ENCODE measurements at places on chromosomes 7 and 10. TPM values are rescaled to one million over a fixed set of nuclear protein-coding genes. Genes with fewer than 3 reads are reported as not detected.

HOXA9 gene
- 1.2 TPM for total RNA-seq

SFRP5 gene
- total RNA-seq, result 3.0 TPM

DNA sequence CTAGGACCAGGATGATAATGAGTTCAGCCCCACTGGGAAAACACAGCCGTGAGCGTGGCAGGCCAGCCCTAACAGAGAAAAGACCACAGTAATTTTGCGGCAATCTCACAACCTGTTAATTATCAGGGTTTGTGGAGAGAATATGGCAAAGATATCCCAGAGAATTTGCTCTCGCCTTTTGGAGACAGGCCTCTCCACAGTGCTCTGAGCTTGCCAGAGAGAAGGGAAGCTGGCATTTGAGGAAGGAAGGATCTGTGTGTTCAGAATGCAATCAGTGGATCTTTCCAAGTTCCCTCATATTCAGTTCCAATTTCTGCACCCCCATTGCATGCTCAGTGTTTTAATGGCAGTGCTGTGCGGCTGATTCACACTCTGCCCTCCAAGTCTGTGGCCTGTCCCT is 60.2 kb downstream of the PLPP4 start:
- DNase-seq, result no peak
- no peaks in the 10 kb centered on the region for H3K27me3 ChIP-seq
- no peak overlapping the region for H3K4me3 ChIP-seq
- H3K36me3 ChIP-seq, result no peaks in the 10 kb centered on the region
- H3K27ac ChIP-seq, result no peak overlapping the region

- no peak overlapping the region for H3K4me3 ChIP-seq
- DNase-seq, result peak; percentile 76
- H3K36me3 ChIP-seq, result no peaks in the 10 kb centered on the region
- H3K4me1 ChIP-seq, result peaks cover 40% of the 10 kb centered on the region
Observed at GRCh38 chr10:102227050-102227449, 951 bp downstream of the ELOVL3 start.

DNA sequence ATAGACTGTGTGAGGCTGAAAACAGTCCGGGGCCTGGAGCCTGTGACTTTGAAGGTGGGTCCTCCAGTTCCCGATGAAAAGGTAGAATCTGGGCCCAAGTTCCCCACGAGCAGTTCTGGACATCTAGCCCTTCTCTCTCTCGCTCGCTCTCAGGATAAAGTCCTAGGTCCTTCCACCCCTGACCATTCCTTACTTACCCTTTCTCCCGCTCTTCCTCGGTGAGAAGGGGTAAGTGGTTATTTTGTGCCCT is 713 bp downstream of the IMMP2L start:
- H3K4me3 ChIP-seq, result peak overlapping the region; percentile 82
- no peaks in the 10 kb centered on the region for H3K27me3 ChIP-seq
- no peaks in the 10 kb centered on the region for H3K36me3 ChIP-seq
- peak overlapping the region; percentile 88 for H3K27ac ChIP-seq
- DNase-seq, result no peak
- H3K4me1 ChIP-seq, result peaks cover 20% of the 10 kb centered on the region

DNA sequence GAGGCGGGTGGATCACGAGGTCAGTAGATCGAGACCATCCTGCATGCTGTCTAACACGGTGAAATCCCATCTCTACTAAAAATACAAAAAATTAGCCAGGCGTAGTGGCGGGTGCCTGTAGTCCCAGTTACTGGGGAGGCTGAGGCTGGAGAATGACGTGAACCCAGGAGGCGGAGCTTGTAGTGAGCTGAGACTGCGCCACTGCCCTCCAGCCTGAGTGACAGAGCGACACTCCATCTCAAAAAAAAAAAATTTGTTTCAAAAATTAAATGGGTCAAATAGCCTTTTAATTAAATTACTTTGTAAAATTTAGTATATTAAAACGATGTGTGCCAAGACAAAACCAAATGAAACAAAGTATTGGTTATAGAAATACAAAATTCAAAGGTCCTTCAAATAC is 6.8 kb upstream of the MRC1 start:
- H3K27me3 ChIP-seq, result no peaks in the 10 kb centered on the region
- no peak for DNase-seq
- H3K27ac ChIP-seq, result no peak overlapping the region
- no peak overlapping the region for H3K4me3 ChIP-seq
- H3K36me3 ChIP-seq, result no peaks in the 10 kb centered on the region

GRCh38 chr10:8392216-8392615 is 337.7 kb downstream of the GATA3 start:
- no peaks in the 10 kb centered on the region for H3K36me3 ChIP-seq
- DNase-seq, result no peak
- H3K27me3 ChIP-seq, result no peaks in the 10 kb centered on the region
- H3K27ac ChIP-seq, result no peak overlapping the region
